RWPE2 (cell line): ENCODE measurements at places on chromosomes 16 and 17.

- no peak for DNase-seq
Measured at GRCh38 chr17:36629970-36630502, 28.7 kb downstream of the MRM1 start.

GRCh38 chr17:58325976-58326468, 2.6 kb downstream of the TSPOAP1 start:
- DNase-seq: no peak

DNA sequence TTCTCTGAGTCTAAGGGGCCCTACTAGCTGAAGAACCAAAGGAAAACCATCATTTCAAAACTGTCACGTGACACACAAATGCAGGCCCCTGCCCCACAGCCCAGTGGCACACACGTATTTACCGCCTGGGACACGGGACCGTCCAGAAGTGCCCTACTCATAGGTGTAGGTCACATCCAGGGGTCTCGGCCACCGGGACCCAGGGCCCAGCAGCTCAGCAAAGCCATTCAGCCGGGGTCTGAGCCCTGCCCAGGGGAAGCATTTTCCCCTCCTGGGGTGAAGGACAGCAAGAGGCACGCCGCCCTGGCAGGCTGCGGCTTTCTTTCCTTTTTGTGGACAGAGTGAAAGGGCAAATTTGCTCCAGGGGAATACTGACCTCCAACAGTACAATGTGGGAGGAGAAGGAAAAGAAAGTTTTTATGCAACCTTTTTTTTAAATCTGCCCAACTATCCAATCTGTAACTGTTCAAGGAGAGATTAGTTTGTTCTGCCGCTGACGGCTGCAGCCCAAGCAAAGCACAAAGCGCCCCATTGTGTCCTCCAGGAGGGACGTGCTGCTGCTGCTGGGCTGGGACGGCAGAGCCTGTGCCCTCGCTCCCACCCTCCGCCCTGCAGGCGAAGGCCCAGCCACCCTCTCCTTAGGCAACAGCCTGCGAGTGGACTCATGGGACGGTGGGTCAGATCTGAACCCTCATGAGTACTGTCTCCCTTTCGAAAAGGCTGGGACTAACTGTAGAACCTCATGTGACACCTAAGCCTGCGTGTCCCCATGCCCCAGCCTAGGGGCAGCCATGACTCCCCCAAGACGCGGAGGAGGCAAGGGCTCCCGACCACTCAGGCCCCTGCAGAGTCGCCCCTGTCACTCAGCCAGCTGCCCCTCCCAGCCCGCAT, 21.3 kb downstream of the SLC7A5 start:
- no peak for DNase-seq

DNA sequence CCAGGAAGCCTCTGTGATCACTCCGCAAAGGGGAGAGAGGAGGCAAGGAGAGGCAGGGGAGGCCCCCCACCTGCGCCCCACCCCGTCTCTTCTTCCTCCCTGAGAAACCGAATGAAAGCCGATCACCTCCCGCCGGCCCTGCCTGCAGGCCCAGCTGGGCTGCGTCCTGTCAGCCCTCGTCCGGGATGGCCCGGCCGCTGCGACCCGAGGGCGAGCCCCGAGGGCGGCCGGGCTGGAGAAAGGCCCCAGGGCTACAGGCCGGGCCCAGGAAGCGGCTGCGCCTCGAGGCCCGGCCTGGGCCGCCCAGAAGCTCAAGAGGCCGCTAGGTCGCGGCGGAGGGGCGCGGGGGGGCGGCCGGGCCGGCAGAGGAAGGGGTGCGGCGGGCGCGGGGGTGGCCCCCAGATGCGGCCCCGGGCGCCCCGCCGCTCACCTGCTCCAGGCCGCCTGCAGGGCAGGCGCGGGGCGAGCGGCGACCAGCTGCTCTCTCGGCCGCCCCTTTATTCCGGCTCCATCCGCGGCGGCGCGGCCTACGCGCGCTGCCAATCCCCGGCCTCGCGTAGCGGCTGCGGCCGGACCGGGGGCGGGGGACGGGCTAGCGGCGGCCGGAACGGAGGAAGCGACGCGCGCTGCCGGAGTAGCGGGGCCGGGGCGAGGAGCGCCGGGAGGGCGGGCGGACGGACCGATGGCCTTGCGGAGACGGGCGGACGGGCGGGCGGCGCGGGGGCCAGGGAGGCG, at the start of gene ZNF319:
Gene ZNF319, minus strand, starts transcription at position 702 of the 735 bp plus-strand sequence. CDS start 2,407 bp downstream, outside the sequence.
- DNase-seq: no peak

- no peak for DNase-seq
Measured at GRCh38 chr16:75792771-75793492, 66.6 kb upstream of the CPHXL start.

GRCh38 chr17:27569884-27570577, 61.0 kb upstream of the LGALS9 start:
- DNase-seq: no peak

DNA sequence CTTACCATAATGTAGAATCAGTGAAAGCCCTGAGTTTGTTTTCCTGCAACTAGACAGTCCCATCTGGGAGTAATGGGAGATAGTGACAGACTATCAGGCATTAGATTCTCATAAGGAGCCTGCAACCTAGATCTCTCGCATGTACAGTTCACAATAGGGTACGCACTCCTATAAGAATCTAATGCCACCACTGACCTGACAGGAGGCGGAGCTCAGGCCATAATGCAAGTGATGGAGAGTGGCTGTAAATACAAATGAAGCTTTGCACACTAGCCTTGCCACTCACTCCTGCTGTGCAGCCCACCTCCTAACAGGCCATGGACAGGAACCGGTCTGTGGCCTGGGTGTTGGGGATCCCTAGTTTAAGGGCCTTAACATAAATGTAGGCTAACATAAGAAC, 21.4 kb downstream of the THUMPD1 start:
- no peak for DNase-seq

DNA sequence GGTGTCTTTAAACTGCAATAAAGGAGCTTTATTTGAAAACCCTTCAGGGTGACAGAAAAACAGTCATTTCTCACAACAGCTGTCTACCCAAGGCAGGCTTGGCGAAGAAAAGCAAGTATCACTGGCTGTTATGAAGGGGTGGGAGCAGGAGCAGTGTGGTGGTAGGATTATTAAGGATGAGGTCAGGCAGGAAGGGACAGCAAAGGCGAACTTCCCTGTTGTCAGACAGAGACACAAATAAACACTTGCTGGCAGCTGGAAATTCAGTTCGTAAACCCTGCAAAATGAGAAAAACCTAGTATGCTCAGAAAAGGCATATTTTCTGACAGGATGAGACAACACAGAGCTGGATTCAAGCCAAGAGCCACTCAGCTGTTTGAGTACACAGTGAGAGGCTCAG, 416.3 kb upstream of the CDH5 start:
- DNase-seq: no peak
